ENCODE measurements at places on chromosomes 1 and 21. TPM values are rescaled to one million over a fixed set of nuclear protein-coding genes. Genes with fewer than 3 reads are reported as not detected.
A peak's percentile ranks its signal among the peaks of the same experiment; 100 is the strongest.

GRCh38 chr1:66258404-66259105 lies 275.4 kb upstream of the SGIP1 start:
- no peak for DNase-seq

NECAP2 gene
- 107 TPM for total RNA-seq

CNR2 gene
- total RNA-seq: not detected

DNA sequence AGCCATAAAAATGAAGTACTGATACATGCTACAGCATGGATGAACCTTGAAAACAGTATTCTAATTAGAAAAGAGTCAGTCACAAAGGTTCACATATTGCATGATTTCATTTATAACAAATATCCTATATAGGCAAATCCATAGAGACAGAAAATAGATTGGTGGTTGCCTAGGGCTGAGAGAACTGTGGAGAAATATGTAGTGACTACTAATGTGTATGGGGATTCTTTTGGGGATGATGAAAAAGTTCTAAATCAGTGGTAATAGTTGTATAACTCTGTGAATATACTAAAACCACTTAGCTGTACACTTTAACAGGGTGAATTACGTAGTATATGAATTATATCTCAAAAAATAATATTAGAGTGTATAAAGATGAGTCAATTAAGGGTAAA lies 45.8 kb downstream of the RNF115 start:
- DNase-seq: no peak

DNA sequence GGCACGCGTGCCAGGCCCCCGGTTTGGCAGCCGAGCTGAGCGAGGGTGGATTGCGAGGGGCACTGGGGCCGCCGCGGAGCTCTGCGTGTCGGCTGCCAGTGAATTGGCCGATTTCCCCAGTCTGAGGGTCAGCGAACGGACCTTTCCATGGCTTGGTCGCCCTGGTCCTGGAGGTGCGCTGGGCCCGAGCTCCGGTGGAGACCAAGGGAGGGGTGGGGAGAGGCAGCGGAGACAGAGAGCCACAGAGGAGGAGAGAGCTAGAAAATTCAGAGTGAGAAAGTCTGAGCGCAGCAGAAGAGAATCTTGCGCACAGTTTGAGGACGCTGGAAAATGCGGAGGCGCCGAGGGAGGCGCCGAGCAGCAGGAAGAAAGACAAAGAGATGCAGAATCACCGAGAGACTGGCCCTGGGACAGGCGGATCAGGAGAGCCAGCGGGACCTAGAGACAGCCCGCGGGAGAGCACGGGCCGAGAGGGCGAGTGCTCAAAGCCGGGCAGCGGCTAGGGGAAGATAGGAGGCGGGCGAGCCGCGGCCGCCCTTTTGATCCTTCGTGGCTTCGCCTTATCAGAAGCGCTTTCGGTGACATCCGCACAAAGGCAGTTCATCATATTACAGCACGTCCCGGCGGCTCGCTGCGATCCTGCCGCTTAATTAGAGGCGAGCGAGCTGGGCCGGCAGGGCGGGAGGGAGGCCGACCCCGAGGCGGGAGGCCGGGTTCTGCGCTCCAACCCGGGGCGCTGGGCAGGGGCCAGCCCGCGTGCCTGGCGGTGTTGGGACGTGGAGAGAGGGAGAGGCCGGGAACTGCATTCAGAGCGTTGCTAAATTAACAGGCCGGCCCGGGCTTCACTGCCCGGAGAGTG lies 12.7 kb downstream of the PAX7 start:
- no peak for DNase-seq

- DNase-seq: no peak
These were observed 564.7 kb downstream of the PTPRU start for GRCh38 chr1:29801003-29801402.

ILDR2 gene
- not detected for total RNA-seq

DNA sequence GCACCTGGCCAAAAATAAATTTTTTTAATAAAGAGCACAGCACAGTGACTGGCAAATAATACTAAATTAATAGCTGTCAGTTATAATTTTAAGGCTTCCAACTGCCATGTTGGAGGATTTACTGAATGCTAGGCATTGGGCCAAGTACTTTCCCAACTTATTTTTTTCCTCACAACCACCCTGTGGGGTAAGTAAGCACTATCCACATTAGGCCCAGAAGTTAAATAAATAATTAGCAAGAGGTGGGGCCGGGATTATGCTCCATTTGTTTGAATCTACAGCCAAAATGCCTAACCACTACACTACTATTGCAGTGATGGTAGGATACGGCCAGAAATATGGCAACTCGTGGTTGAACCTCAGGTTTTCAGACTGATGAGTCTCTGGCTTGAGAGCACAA lies 4.6 kb upstream of the TRNAU1AP start:
- DNase-seq: no peak

DNA sequence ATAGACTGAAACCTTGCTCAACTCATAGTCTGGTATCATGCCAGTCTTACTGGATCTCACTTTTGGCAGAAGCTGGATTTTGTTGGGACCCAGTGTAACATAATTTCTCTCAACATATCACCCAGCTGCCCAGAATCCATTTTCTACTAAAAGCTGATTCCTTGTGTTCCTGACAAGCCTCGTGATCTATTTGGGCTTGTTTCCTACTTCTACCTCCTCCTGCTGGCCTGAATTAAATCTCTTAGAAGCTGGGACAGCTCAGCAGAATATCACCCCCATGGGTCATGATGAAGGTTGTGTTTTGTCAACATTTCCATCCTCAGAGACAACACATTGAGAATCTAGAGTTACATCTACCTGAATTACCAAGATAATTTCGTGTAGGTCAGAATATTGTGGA lies 7.7 kb downstream of the GOLT1A start:
- peak; percentile 45 for DNase-seq

DNA sequence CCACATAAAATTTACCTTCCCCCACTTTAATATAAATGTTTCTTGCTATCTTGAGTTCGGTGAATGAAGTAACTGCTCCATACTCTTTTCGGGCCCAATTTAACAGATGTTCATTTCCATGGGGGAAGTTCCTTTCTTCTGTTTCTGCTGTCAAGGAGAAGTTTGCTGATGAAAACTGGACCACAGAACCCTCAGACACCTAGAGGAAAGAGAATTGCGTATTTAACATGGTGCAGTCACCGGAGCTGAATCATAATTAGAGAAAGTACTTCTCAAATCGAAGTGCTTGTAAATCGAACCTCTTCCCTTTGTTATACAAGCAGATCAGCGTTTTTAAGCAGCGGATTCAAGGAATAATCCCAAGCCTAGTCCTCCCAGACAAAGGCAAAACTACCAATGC lies 151.2 kb downstream of the TGFBR3 start:
- DNase-seq: no peak

DNA sequence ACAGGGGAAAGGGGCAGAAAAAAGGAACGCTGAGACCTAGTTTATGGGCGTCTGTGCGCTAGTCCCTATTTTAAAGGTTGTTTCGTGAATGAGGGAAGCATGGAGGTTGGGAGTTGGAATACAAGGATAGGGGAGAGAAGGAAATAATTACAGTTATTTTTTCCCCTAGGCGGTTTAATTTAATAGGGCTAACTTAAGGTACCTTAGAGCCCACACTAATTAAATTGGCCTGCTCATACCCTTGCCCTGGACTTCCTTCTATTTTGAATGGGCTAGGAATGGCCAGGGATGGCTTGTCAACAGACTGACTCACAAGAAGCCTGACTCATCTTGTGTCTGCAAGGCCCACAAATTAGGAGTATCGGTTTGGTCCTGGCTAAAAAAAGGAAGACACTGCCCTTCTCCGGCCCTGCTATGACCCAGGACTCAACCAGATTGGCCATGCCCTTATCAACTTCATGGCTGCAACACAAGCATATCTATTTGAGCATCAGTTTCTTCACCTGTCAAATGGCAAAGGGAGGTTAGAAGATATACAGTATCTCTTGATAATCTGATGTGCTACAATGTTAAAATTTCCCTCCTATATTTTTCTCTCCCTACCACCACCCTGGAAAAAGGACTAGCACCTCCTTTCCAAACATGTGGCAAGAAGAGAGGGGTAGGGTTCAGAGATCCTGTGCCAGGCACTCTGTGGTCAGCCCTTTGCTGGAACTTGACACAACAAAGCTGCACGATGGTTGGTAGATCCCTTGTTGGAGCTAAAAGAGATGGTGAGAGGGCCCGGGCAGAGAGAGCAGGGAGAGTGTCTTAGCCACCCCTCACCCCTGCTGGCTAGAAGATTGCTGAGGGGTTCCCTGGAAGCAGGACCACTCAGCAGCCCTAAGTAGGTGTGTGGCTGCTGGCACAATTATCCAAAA lies 2.2 kb upstream of the SSBP3 start:
- DNase-seq: peak; percentile 77

- DNase-seq: peak; percentile 21
These were observed 248.2 kb upstream of the TPTE start for GRCh38 chr21:10273196-10273595.

DNA sequence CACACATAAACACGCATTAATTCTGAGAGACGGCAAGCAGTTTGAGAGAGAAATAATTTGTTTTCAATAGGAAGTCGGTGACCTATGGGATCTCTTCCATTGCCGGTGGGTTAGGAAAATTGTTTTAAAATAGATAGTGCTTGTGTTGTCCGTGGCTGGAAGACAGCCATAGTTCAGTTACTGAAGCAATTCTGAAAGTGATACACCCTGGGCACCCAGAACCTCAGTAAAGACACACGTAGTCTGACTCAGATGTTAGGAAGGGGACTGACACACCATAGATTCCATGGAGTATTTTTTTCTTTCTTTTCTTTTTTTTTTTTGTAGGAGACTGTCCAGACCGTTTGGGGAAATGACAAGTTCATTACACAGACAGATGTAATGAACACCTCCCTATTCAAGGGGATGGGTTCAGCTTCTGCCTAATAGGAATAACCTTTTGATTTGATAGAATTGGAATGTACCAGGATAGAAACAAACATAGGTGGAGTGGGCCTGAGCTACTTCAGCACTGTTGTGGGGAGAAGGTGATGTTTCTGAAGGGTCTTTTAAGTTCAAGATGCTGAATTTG lies 1.6 kb downstream of the C1orf21 start:
- DNase-seq: peak; percentile 56

MYBPH gene
- not detected for total RNA-seq

- DNase-seq: no peak
These were observed 291.5 kb downstream of the FAM72C start for GRCh38 chr1:143680304-143680703.

DNA sequence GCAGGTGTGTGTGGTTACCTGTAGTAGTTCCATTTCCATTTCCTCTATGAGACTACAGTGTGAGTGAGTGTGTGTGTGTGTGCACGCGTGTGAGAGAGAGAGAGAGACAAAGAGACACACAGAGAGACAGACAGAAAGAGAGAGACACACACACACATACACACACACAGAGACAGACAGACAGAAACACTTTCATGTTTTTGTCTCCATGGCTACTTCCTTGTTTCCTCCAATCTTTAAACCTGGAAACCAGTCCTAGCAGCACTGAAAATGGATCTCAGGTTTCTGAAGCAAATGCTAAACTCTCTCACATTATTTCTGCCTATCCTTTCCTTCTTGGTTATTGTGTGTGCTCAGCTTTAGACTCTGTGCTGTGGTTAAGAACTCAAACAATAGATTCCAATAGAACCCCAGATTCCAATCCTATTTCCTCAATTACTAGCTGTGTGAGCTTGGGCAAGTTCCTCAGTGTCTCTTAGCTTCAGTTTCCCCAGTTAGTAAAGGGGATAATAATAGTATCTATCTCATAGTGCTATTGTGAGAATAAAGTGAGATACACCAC lies 22.4 kb upstream of the ABCD3 start:
- no peak for DNase-seq

- DNase-seq: no peak
These were observed 8.2 kb upstream of the LAPTM5 start for GRCh38 chr1:30765556-30766434.

- DNase-seq: no peak
These were observed 21.7 kb upstream of the SLC44A3 start for GRCh38 chr1:94798462-94798861.

GRCh38 chr1:9161963-9162362 lies 33.1 kb upstream of the GPR157 start:
- no peak for DNase-seq

DNA sequence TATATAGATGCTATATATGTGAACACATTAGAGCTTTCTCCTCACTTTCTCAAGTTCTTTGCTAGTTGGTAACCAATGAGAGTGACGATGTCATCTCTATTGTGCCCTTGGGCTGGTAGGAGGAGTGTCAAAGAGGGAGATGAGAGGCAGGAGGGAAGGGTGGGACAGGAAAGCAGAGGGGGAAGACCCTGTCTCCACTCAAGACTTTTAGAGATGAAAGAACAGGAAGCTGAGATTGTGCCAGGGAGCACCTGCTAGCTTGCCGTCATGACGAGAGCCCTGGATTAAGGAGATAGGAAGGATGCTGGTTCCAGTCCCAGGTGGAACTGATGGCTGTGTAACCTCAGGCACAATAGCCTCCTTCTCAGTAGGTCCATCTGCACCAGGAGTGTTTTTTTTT lies 16.7 kb downstream of the CNR2 start:
- no peak for DNase-seq

DNA sequence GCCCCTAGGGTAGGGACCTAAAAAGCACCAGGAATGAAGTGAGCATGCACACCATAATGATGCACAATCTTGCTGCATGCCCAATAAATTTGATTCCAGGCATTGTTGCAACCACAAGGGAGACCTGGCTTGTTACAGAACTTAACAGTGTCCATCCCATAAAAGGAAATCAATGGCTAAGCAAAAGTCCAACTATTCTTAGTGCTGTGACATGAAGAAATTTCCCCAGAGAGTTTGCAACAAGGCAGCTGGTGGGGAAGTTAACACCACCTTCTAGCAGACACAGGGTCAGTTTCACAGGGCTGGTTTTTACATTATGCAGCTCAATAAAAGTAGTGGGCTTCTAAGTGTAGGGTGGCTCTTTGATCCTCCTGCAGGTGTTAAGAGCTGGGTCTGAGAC lies 221.1 kb downstream of the KCNJ6 start:
- no peak for DNase-seq

DNA sequence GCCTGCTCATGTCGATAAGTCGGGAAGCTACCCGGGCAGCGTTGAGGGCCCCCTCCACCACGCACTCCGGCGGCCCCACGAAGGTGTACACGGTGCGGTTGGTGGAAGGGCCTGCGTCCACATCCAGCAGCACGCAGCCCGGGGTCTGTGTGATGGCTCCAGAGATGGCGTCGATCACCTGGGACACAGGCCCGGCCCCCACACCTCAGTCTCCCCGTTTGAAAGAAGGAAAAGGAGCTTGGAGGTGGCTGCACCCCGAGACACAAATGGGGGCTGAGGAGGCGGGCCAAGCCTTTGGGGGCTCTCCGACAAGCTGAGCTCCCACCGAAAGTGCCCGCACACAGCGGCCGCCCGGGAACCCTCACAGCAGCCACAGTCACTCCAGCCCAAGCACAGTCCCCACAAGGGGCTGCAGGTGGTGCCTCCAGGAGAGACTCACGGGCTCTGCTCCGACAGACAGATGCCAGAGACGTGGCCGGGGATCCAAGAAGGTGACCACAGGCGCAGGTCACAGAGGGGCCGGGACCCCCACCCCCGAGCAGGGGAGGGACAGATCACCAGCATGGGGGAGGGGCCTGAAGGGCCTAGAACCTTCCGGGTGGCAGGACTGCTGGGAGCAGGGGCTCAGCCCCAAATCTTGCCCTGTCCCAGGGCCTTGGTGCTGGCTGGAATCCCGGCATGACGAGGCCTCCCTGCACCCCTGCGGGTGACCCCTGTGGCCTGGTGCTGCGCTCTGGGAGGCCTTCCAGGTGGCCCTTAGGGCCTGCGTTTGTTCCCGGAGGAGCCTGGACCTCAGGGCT lies 1.0 kb downstream of the FTCD start:
- DNase-seq: no peak

- no peak for DNase-seq
These were observed 106.4 kb downstream of the RGL1 start for GRCh38 chr1:183911285-183911684.

DUSP10 gene
- total RNA-seq: 1.6 TPM

SPRR5 gene
- not detected for total RNA-seq

GSTM1 gene
- not detected for total RNA-seq

KRTAP11-1 gene
- total RNA-seq: not detected

RAB7B gene
- not detected for total RNA-seq
